Fibroblast of skin of left biceps (primary cell): ENCODE measurements at places on chromosomes 11 and 22.

GRCh38 chr11:19660076-19660475 lies 52.6 kb upstream of the NAV2 start:
- no peak for DNase-seq

DNA sequence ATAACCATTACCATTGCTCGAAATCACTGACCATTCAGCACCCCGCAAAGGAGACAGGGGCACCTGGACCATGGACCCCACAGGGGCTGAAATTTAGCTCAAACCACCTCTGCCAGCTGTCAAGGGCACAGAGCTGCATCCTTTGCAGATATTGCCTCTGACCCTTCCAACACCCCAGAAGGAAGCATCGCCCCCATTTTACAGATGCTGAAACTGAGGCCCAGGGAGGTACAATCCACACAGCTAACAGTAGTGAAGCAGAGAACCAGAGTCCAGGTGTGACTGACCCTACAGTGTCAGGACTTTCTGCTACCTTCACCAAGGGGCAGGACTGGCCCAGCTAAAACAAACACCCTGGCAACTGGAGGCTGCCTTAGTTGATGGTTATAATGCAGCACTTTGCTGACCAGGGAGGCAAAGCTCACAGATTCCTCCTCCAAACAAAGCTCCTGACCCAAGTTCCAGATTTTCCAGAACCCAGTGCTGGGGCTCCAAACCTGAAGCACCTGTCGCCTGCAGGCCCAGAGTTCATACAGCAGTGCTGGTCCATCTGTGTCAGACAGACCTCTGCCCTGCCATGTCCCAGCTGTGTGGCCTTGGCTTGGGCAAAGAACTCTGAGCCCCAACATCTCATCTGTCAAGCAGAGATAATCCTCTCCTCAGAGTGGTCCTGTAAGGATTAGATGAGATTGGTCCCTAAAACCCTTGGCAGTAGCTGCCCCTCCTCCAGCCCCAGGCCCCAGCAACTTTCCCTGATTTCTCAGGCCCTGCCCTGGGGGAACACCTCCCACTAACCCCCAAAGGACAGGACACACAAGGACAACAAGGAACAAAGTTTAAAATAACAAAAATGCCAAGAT lies 15.2 kb upstream of the ARAP1 start:
- DNase-seq: no peak

- no peak for DNase-seq
These were observed 55.9 kb downstream of the BMAL1 start for GRCh38 chr11:13333456-13333957.

DNA sequence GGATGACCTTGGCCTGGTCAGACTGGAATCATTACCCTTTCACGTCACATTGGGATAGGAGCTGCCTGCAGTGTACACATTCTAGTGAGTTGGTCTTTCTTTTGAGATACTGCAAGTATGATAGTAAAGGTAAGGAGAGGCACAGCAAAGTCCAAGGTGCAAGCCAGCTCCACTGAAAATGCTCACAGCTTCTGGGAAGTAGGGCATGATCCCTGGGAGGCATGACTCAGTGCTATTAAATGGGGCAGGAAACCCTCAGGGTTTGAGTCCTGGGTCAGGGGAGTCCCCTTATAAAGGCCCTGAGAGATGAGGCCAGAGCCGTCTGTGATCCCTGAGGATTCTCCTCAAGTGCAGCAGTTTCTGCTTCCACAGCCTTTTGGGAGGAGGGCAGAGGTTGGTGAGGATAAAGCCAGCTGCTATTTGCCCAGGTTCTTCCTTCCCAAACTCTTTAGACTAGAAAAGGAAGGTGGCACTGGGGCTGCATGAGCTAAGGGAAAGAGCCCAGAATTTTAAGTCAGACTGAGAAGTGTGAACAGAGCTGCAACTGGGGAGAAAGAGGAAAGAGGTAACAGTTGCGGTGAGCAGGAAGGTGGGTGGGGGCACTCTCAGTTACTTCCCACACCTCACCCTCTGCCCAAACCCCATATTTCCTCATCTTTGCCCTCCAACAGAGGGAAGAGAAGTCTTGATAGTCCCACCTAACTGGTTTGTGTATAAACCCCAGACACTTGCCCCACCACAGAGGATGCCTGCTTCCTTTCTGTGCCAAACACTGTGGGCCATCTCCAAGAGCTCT lies 14.4 kb upstream of the OR52K1 start:
- no peak for DNase-seq

DNA sequence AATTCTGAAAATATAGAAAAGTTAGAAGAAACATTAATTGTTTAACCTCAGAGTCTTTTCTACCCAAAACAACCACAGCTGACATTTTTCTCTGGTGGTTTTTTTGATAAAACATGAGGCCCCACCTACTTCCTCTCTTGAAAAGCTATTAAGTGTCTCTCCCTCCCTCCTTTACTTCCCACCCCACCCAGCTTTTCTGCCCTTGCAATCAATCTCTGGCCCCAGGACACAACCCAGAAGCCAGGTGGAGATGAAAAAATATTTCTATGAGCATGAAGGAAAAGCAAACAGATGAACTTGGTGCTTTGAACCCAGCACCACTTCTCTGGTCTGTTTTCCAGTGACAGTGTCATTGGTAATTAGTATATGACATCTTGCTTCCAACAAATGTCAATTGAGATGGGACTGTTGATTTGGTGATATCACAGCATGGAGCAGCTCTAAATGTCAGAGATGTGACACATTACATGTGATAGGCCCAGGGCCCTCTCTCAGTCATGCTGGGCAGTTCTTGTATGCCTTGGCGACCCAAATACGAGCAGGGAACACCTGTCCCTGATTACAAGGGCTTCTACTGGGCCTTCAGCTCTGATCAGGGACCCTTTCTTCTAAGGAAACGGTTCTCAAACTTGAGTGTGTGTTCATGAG lies 23.9 kb upstream of the TMPRSS13 start:
- DNase-seq: no peak

DNA sequence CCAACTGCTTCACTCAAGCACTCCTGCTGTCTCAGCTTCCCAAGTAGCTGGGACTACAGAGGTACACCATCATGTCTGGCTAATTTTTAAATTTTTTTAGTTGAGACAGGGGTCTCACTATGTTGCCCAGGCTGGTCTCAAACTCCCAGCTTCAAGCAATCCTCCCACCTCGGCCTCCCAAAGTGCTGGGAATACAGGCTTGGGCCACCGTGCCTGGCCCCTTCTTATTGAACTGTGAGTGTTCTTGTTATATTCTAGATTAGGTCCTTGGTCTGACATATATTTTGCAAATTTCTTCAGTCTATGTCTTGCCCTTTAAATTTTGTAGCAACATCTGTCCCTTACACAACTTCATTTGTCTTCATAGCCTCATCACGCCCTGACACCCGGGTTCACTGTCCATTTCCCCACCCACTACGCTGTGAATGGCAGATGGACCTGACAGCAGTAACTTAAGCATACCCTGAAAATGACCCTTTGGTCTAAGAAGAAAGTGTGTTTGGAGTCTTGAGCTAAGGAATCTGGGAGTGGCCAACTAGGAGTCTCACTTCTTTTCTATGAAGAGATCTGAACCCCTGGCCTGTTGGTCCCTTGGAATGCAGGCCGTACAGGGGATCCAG lies 4.2 kb upstream of the FAM118A start:
- DNase-seq: no peak

DNA sequence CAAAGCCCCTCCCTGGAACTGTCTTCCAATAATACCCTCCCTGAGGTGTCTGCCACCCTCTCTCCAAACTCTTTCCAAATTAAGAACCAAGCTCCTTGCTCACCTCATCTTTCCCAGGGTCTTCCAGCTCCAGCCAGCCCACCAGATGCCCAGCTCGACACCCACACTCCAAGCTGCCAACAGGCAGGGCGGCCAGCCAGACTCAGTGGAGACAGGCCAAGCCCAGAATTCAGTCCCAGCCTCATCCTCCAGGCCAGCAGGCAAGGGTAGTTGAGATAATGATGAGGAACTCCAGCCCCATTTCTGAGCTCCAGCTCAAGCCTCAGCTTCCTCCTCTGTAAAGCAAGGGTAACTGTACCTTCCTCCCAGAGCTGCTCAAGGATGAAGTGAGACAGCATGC lies 132.9 kb downstream of the CHST1 start:
- no peak for DNase-seq

- DNase-seq: no peak
These were observed 2.8 kb downstream of the PISD start for GRCh38 chr22:31659246-31659645.

- DNase-seq: no peak
These were observed 18.8 kb downstream of the P2RY2 start for GRCh38 chr11:73236854-73237253.

DNA sequence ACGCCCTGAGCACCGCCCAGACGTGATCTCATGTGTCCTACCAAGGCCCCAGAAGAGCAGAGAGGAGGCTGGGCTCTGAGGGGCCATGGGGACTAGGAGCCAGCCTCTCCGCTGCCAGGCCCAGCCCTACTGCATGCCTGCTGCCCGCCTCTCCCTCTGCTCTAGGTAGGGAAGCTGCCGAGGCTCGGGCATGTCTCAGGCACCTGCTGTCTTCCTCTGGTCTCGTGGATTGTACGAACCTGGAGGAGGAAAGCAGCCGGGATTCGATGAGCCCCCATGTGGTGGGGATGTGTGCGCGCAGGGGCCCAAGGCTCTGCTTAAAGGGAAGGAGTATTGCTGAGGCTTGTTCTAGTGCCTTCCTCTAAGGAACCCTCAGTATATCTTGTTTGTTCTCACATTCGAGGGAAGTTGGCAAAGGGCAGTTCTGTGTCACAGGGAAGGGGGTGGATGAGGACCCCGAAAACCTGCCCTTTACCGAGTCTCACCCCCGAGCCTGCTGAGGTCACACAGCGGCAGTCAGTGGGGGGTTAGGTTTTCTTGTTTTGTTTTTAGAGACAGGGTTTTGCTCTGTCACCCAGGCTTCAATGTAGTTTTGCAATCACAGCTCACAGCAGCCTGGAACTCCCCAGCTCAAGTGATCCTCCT lies 21.2 kb downstream of the DAGLA start:
- no peak for DNase-seq

- DNase-seq: no peak
These were observed 31.6 kb upstream of the CRYBB3 start for GRCh38 chr22:25167834-25168601.

GRCh38 chr11:115695677-115696364 lies 191.6 kb upstream of the CADM1 start:
- DNase-seq: no peak
